Stimulated activated CD8-positive, alpha-beta memory T cell treated with anti-CD3 and anti-CD28 coated beads, Interleukin-7, amount 100 ng/mL, for 24 hours (primary cell): ENCODE measurements at places on chromosomes 11 and 22.

DNA sequence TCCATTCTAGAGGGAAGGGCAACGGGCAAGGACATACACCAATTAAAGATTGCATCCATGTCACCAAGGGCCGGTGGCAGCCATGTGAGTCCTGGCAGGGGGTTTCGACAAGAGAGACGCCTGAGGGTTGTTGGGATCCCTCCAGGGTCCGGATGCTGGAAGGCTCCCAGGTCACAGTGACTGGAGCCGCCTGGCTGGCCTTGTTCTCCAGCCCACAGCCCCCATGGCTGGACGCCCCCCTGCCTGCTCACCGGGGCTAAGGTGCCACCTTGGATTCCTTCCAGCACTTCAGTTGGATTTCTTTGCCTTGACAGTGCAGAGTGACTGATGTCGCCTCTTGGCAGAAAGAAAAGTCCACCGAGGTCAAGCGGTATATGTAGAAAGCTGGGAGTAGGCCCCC, 42.6 kb downstream of the ANO1 start:
- DNase-seq, result no peak

- DNase-seq, result no peak
Observed at GRCh38 chr11:20626279-20626678, 26.9 kb downstream of the SLC6A5 start.

DNA sequence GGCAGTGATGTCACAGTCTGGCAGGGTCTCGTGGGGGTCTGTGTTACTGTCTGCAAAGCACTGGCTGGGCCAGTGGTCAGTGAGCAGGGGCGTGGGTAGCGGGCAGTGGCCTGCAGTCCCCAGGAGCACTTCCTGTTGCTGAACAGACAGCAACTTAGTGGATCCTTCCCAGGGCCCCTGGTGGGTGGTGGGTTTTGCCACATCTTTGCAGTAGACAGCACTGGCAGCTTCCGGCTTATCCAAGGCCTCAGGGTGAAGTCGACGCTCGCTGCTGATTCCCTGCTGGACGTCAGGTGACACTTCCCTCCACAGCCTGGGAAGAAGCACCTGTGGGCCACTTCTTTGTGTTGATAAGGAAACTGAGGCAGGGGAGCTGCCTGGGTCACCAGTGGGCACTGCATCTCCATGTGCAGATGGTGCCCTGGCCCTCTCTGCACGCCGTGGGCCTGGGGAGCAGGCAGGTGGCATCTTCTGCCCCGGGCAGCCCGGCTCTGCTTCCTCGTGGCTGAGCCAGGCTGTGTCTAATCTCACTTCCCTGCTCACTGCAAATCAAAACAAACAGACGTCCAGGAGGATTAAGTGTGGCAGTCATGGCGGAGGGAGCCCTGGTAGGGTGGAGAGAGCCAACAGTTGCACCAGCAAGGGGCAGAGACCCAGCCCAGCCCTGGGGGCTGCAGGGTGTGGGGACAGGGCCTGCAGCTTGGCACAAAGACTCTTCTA, 79.8 kb downstream of the KCNQ1 start:
- no peak for DNase-seq

GRCh38 chr11:72745925-72746550, 6.2 kb downstream of the ARAP1 start:
- no peak for DNase-seq

DNA sequence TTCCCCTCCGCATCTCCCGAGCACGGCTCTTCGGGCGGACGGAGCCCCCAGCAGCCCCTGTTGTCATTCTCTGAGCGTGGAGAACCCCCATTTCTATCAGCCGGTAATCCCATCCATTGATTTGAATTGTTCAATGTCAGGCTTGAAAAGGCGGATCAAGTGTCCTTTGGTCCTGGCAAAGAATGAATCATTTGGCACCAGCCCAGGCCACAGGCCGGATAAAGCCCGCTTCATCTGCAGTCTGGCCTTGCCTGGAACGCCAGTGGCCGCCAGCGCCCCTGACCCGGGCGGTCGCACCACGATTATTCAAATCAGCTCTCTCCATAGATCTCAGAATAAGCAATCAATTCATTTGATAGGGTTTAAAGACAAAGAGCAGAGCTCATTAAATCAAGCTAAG, 188.9 kb downstream of the BRD1 start:
- DNase-seq, result no peak

- DNase-seq, result no peak
Observed at GRCh38 chr22:36156119-36156514, 4.4 kb downstream of the APOL3 start.

DNA sequence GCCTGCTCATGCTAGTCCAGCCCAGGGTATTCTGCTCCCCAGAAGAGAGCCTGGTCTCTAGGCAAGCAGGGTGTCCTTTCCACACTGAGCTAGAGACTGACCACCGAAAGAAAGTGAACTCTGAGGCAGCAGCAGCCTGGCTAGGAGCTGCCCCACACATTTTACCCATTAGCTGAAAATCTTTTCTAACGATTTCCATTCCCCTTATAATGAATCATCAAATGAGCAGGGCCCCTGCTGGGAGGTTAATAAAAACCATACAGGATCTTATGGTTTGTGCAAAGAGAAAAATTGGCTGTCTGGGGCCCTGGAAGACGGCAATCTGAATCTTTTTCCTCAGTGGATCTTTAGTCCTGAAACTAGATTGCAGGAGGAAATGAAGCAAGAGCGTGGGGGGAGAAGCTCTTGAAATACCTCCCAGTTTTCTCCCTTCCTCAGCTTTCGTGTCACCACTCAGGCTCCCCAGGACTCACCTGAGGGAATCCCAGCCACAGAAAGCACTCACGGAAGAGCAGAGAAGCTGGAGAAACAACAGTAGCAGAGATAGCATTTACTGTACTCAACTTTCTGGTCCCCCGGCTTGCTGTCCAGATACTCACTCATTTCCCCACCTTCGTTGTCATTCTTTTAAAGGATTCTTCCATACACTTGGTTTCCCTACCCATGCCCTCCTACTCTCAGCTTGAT, 74.7 kb upstream of the CD44 start:
- no peak for DNase-seq

GRCh38 chr22:37383341-37383740, 43.9 kb downstream of the ELFN2 start:
- DNase-seq, result no peak

DNA sequence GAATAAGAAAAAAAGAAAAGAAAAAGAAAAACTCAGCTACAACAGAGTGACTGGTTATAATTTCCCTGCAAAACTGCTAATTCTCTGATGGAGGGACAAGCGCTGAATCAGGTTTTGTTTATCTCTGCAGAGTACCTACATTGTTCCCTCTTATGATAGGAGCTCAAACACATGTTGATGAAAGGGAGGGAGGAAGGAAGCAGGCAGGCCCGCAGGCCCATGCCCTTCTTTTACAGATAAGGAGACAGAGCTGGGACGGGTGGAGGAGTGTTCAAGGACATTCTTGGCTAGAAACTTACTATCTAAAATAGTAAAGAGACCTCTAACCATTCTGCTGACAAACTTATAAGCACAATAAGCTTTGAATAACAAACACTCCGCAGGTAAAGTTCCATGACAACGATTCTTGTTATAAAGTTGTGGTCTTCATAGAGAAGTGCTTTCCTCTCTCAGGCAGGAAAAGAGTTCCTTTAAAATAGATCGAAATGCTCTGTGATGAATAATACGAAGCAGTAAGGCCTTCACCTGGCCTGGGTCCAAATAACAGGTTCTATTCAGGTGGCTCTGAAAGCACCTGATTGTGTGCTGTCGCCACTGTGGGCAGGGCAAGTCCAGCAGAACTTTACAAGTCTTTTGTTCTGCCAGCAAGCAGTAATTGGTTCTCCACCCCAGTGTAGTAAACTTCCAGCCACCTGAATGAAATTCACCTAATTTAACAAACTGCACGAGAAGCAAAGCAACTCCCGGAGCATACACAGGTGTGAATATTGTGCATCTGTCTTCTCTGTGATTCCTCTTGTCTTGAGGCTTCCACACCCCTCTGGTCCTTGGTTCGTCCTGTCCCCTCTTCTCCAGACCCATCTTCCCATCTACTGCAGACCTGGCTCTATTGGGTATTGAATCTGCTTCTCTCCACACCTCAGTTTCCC, 15.3 kb upstream of the MICAL2 start:
- no peak for DNase-seq

DNA sequence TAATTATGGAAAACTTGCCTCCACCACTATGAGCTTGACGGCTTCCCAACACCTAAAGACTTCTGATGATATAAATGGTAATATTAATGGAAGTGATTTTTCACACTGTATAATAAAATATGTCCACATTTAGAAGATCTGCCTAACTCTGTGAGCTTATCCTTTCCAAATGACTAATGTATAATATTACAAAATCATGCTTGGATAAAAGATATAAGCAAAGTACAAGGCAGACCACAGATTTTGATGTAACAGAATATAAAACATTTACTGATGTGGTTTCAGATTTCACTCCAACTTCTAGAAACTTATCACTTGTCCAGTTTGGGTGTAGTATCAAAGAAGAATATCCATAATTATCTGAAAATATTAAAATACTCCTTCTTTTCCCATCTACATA, 36.9 kb downstream of the GALNT18 start:
- DNase-seq, result no peak

GRCh38 chr22:31537019-31537535, 40.7 kb downstream of the SFI1 start:
- DNase-seq, result no peak

DNA sequence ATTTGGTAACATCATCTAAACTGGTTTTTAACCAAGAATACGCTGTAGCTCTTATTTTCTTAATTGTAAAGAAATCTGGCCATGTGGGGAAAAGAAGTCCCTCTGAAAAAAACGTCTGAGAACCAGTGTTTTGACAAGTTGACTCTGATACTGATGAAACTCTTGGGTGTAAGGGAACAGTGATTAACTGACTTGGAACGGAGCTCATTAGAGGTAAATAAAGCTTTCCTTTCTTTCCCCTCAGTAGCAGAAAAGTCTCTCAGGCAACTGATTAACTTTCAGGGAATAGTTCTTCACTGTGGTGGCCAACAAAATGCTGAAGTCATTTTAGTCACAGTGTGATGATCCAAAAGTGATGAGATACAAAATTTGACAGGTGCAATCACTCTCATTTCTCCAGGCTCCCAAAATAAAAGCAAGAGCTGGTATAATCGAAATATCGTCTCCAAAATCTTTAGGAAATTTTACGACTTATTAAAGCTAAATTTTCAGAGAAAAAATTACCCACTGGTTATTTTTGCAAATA, 52.3 kb downstream of the SLC36A4 start:
- DNase-seq, result no peak

DNA sequence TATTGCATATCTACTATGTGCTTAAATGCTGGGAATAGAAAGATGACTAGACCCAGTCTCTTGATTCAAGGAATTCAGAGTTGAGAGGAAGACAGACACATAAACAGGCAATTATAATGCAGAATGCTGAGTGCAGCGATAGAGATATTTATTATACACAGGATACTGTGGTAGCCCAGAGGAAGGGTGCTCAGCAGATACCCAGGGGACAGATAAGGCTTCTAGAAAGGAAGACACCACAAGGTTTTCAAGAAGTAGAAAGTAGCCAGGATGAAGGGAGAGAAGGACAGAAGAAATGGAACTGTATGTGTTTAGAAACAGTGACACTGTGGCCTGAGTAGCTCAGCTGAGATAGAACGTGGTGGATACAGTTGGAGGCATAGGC, 79.4 kb upstream of the NNMT start:
- DNase-seq, result no peak

GRCh38 chr11:100740440-100740839, 53.4 kb downstream of the ARHGAP42 start:
- DNase-seq, result no peak

GRCh38 chr11:73760135-73760678, 667 bp downstream of the RAB6A start:
- DNase-seq, result no peak

- DNase-seq, result no peak
Observed at GRCh38 chr11:115891581-115891980, 387.4 kb upstream of the CADM1 start.

GRCh38 chr11:15801616-15802015, 554.7 kb downstream of the SOX6 start:
- no peak for DNase-seq

- DNase-seq, result no peak
Observed at GRCh38 chr11:122375687-122376399, 259.8 kb upstream of the BLID start.

GRCh38 chr11:108871152-108871551, 206.3 kb downstream of the DDX10 start:
- no peak for DNase-seq

GRCh38 chr11:121656328-121657090, 203.7 kb upstream of the SORL1-AS1 start:
- no peak for DNase-seq

DNA sequence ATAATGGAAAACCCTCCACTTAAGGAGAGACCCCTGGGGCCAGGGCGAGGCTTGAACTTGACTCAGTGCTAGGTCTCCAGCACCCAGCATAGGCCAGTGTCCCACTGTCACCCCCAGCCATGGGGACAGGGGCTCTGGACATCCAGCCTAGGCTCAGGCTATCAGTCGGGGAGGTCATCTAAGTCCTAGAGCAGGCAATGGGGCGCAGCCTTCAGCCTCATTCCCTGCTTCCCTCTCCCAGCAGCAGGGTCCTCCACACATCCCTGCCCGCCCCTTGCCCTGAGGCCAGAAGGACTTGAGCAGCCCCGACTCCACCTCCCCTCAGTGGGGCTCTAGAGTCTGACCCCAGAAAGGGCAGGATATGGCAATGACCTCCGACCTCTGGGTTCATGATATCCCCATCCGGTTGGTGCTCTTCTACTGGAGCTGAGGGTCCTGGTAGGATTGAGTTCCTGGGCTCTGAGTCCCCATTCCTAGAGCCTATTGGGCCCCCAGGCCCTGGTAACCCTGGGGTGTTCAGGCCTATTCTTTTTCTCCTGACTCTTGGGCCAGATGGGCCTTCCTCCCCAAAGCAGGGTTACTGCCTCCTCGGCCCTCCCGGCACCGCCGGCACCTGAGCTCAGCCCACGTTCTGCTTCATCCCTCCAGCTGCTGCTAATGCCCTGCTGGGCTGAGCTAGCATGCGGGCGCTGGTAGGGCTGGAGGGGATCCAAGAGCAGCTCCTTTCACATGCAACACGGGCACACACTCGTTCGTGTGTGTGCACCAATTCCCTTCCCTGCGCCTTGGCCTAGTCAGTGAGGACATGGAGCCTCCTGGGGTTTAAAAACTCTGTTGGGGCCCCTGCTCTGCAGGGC, 4.4 kb downstream of the CST6 start:
- DNase-seq, result no peak

GRCh38 chr11:2199466-2200341, 28.1 kb upstream of the TH start:
- no peak for DNase-seq

DNA sequence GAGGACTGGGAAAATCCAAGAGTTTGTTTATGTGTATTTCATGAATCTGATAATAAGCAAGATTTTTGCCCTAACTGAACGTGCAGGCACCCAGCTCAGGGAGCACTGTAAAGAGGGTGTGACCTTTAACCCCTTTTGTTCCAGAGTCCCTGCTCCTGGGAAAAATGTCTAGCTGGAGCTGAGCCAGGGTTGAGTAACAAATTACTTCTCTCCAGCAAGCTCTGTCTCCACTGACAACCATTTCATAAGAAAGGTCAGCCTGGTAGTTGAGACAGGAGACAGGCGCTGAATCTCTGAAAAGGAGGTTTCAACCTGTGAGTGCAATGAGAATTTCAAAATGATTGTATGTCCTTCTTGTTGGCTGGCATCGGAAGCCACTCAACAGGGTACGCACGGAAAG, 156.4 kb upstream of the NARS2 start:
- no peak for DNase-seq

GRCh38 chr11:94046796-94047195, 25.6 kb downstream of the HEPHL1 start:
- DNase-seq, result no peak
